ENCODE measurements at places on chromosomes 16 and 17.

GRCh38 chr17:49616086-49616485, 40.4 kb downstream of the NXPH3 start:
- DNase-seq, result no peak

DNA sequence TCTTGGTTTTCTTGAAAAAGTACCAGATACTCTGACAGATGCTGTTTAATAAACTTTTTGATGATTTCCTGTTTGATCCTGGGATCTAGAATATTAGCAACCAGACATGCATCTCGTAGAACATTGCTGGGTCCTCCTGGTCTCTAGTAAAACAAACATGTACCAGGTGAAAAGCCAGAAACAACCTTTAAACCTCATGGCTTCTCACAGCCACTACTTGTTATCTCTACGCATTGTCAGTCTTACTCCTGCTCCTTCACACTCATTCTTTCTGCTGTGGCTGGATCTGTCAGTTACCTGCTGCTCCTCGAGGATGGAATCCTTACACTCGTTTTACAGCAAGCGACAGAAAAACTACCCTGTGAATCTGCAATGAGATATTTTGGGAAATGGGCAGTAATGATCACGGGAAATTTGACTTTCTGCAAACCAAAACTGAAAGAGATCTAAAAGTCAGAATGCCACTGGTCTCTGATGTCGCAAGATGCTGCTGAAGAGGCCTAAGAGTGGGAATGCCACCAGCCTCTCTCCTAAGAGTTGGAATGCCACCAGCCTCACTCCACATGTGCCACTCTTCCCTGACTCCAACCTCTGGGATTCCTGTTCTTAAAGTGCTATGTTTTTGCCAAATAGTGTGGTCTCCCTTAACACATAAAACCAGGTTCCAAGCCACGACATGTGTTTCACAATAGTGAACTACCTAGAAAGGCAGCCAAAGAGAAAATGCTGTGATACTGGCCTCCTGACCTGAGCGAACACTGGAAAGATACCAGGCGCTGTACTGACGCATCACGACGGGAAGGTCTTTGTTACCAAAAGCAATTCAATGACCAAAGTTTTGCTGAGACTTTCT, 86.3 kb downstream of the VPS53 start:
- DNase-seq, result no peak

- no peak for DNase-seq
Observed at GRCh38 chr16:48963901-48964615, 317.6 kb downstream of the CBLN1 start.

- no peak for DNase-seq
Observed at GRCh38 chr16:58127033-58127556, 2.1 kb downstream of the CFAP20 start.

DNA sequence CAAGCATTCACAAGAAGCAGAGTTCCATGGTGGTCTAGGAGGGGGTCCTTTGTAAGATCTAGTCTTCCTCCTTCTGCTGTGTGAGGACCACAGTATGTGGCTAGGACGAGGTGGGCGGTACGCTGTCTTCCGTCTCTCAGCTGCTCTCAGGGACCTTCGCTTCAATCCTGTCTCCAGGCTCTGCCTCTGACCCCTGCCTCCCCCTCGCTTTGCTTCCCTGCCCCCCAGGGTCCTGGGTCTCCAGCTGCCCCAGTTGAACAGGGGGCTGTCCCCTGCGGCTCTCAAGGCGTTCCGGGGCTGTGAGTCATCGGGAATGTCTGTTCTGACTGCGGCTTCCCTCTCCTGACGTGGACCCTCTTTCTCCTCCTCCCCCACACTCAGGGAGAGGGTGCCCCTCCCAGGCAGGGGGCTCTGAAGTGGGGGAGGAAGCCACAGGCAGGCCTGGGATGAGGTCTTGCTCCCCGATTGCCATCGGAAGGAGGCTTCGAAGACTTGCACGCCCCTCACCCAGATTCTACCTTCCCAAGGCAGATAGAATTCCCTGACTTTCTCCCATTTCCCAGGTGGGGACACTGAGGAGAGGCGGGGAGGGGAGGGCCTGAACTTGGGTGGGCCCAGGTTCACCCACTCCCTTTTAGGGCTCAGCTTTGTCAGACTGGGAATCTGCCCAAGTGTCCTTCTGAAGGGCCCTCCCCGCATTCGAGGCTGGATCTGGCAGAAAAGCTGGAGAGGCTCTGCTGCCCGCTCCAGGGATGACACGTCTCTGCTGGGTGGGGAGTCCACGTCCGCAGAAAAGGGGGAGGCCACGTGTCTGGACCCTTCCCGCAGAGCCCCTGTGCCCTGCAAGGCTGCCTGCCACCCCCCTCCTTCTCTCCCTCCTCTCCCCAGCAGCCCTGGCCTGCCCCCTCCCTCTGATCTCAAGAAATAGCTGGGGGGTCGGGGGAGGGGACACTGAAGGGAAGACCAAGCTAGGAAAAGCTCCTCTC, 9.1 kb upstream of the COL1A1 start:
- DNase-seq, result peak; percentile 89
